ENCODE measurements at places on chromosomes 4 and X. TPM values are rescaled to one million over a fixed set of nuclear protein-coding genes. Genes with fewer than 3 reads are reported as not detected.

Gene FGFBP2
- total RNA-seq, result not detected

Gene CENPVL1
- not detected for total RNA-seq

Gene PRRG3
- total RNA-seq, result not detected

Gene CACNA1F
- not detected for total RNA-seq

Gene P2RY4
- not detected for total RNA-seq

Gene SAGE1
- total RNA-seq, result not detected

Gene YIPF7
- total RNA-seq, result 0.12 TPM

Gene ARHGAP6
- 9.9 TPM for total RNA-seq

Gene MXRA5
- total RNA-seq, result 0.13 TPM

Gene CXXC4
- total RNA-seq, result not detected

Gene NSG1
- 0.26 TPM for total RNA-seq
